ENCODE measurements at places on chromosomes 2 and 18.

DNA sequence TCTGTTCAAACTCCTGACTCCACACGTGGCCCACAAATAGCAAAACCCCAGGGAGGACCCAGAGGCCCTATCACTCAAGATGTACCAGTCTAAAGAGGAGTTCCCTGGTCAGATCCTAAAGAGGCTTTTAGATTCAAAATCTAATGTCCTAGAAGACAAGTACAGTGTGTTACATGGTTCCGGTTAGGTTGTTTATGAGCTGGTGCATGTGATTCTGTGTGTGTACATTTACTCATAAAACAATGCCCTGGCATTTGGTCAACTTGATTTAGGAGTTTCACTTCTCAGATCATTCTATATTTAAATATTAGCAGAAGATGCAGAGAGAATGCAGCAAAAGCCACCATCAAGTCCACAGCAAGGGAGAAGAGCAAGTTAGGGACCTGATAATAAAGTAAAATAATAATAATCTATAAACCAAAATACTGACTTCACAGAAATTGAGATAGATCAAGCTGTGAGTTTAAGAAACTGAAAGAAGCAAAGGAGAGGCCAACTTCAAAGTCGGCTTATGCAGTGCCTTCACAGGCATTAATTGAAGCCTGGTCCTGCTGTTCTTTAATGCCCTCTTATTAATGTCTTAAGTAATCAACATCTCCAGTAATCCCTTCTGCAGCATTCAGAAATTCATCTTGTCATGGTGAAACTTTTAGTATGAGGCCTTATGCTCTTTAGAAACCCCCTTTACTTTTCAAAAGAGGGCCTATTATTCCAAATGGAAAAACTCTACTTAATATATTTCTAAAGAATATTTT, 4.2 kb upstream of the AP1S3 start:
- no peak for DNase-seq

- no peak for DNase-seq
Observed at GRCh38 chr2:83970217-83970929, 488.7 kb downstream of the SUCLG1 start.

GRCh38 chr2:208254871-208255556, at the start of gene IDH1:
Gene IDH1, minus strand, starts transcription at chr2:208255071. Its CDS starts 3,520 bp downstream, at chr2:208251551.
- DNase-seq: peak; percentile 96

DNA sequence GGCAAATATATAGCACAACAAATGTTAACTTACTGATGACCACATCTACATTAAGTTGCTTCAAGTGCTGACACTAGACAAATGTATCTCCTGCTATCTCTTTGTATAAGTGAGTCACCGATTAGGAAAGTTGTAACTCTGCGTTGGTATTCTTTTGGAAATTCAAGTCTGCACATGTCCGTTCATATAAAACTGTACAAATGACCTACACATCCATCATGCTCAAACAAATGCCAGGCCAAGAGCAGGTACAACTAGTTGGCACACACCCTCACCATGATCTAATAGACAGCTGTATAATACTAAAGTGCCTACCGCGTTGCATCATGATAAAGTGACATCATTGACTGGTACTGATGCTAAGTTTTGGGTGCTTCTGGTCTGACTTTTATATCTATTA, 141.1 kb downstream of the RBMS1 start:
- no peak for DNase-seq

- DNase-seq: no peak
Observed at GRCh38 chr2:108593547-108594098, 59.4 kb downstream of the LIMS1 start.

DNA sequence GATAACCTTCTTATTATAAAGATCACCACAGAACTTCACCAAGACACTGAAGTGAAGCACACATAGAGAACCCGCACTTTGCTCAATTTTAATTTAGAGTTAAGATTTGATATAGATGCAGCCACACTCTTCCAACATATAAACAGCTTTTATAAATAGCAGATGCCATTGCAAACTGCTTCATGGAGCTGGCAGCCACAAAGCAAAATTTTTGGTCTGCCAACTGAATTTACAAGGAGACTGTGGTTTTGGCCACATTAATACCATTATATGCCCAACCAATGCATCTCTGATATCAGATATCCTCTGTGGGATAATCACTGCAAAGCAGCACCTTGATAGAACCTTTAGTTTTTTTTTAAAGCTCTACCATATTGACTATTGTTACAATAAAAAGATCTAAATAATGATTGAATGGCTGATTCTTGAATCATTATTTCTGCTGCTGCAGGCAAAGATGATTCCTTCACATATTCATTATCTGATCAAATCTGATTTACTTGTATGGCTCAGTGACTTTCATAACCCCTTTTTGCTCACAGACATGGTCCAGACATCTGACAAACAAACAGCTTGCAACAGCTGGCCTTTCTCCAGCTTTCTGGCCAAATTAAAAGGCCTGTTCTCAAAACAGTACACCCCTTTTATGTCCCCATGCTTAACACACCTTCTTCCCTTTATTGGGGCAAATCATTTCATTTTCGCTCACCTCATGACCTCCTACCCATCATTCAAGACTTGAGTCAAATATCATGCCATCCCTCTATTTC, 88.4 kb downstream of the METTL4 start:
- DNase-seq: no peak

- DNase-seq: no peak
Observed at GRCh38 chr2:160493227-160494028, at the start of gene RBMS1. Gene RBMS1, minus strand, starts transcription at chr2:160493807. Its CDS starts 444 bp downstream, at chr2:160493363.

- DNase-seq: no peak
Observed at GRCh38 chr2:162972383-162972782, 133.8 kb upstream of the KCNH7 start.

DNA sequence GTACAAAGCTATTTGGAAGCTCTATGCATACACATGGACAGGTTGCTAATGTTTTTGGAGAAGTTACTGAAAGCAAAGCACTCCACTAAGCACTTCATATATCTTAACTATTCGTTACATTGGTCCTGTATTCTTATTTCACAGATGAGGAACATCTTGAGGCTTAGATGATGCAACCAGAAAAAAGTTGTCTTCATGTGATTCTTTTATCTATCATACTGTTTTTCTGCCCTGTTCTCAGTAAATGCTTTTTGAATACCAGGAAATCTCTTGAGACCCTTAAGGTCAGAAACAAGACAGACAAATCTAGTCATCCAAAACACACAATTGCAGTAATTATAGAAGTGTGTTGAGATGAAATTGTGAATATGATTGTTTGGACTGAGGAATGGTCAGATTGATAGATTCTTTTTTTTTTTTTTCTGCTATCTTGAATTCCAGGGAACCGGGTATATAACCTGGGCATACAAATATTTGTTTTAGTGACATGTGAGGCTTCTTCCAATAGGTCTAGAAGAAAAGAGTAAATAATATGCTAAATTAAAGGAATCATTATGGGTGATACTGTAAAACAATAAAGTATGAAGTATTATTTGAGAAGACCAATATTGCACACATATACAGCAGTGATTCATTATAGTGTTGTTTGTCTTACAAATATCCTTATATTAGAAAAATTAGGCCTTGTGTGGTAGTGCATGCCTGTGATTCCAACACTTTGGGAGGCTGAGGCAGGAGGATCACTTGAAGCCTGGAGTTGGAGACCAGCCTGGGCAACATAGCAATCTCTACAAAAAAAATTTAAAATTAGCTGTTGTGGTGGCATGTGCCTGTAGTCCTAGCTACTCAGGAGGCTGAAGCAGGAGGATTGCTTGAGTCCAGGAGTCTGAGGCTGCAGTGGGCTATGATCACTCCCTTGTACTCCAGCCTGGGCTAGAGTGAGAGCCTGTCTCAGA, 33.7 kb downstream of the EHBP1 start:
- DNase-seq: no peak

DNA sequence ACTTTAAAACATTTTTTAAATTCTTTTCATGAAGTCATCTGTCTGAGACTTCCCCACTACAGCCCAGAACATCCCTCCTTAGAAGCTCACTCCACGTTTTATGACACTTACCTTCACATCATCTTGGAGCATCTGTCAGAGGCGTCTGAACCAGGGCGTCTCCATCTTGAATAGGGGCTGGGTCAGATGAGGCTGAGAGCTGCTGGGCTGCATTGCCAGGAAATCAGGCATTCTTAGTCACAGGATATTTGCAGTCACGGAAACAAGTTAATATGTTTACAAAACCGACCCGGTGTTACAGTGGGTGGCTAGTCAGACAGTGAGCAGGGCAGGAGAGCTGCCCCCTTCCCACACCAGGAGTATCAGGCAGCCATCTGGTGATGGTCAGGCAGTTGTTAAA, 456.5 kb downstream of the FBXO15 start:
- no peak for DNase-seq

- DNase-seq: no peak
Observed at GRCh38 chr18:55634545-55634944, 46.6 kb upstream of the TCF4 start.

- DNase-seq: no peak
Observed at GRCh38 chr18:10562773-10563160, 36.9 kb downstream of the NAPG start.

DNA sequence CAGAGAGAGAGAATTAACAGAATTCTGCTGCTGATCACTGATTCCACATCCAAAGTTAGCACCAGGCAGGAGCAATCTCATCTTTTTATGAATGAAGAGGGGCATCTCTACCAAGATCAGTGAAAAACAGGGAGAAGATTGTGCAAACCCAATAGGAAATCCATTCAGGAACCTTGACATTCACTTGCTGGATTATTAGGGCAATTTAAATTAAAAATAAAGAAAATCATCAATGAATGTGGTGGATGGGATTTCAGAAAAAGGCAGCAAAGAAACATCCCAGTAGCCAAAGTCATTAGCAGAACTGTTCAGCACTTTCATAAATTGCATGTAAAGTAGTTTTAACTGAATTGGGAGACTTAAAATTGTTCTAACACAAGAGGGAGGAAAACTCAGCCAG, 423.2 kb downstream of the TGIF1 start:
- DNase-seq: no peak

GRCh38 chr18:36665952-36666351, 162.8 kb downstream of the TPGS2 start:
- no peak for DNase-seq

- DNase-seq: no peak
Observed at GRCh38 chr2:197759625-197760292, 25.4 kb downstream of the BOLL start.

DNA sequence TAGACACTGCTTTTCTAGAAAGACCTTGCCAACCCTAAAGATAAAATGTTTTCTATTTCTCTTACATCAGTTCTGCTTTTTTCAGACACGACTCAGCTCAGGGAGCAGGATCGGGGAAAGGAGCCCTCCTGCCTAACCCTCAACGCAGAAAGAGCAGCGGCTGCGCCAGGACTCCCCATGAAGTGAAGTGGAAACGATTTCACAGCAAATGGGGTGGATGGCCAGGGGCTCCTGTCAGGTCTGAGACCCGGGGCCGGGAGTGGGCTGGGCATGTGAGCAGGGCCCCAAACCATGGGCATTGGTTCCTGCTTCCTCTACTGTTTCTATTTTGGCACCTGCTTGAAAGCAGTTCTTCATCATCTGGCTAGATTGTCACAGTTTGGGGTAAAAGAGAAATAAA, 89.4 kb upstream of the PXDN start:
- DNase-seq: no peak

DNA sequence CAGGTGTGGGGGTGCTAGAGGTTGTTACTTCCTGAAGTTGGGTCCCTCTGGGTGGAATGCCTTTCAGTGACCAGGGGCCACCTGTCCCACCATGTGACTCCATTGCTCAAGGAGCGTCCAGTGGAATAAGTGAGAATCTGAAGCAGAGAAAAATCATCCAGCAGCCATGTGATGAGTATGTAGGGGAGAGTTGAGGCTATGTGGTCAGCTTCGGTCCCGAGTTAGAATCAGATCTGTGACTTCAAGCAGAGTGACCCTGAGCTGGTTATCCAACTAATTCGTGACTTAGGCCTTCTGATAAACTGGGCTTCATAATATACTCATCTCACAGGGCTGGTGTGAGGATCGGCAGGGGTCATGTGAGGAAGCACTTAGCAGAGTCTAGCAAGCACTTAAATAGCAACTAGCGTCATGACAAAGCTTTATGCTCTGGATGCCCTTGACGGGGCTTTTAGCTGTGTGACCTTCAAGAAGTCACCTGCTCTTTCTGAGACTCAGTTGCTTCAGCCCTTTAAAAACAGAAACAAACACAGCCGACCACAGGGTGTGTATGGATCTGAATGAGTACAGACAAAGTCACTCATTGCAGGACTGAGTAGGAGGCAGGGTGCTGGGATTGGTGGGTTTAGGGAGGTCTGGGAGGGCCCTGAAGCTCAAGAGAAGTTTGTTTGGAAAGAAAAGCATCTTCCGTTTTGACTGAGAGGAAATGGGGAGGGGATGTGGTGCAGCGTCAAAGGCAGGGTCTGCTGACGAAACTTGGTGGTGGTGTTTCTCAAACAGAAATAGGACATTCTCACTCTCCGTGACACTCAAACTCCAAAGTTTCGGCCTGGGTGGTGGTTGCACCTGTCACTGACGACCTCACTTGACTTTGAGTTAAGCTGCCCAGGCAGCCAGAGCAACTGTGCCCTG, 264.0 kb upstream of the CXCR4 start:
- DNase-seq: peak; percentile 77

DNA sequence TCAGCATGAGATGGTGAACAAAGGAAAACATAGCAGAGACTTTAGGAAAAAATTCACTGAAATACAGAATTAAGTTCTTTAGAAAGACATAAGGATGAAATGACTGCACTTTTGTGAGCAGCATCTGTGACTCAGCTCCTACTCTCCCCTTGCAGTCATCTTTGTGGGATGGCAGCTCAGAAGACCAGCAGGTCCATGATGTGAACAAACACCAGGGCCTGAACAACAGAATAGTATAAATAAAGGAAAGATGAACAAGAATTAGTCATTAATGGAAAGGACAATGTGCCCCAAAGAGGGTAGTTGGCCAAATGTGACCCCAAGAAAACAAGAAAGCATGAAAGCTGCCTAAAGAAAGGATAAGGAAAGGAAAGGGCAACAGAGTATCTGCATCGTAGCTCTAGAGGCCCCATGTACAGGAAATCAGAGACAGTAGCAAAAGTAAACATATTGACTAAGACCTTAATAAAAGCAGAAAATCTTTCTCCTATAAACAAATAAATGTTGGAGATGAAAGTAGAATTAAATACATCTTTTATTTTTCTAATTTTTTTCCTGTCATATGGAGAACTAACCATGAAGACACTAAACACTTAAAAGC, 318.0 kb downstream of the ZEB2 start:
- no peak for DNase-seq

- DNase-seq: no peak
Observed at GRCh38 chr2:43039376-43040080, 186.9 kb downstream of the ZFP36L2 start.

DNA sequence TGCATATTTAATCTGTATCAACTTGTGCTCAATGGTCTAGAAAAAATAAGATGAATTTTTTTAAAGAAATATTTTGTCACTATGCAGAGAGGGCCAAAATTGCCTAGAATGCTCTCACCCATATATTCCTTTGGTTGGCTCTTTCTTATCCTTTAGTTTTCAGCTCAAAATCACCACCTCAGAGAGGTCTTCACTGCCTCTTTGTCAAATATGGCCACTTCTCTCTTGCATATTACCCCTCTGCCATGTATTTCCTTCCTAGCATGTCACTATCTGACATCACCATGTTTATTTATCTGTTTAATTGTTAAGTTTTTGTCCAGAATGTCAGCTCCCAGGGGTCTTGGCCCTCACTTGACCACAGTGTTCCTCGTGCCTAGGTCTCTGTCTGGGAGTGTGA, 535.2 kb upstream of the CDH2 start:
- no peak for DNase-seq

GRCh38 chr2:196957442-196957841, 30.9 kb upstream of the PGAP1 start:
- no peak for DNase-seq

GRCh38 chr18:30544141-30544540, 498.4 kb downstream of the DSC3 start:
- DNase-seq: no peak

All from stimulated activated CD4-positive, alpha-beta T cell treated with anti-CD3 and anti-CD28 coated beads, Interleukin-15, amount 100 ng/mL, for 48 hours (primary cell).